ENCODE measurements at places on chromosomes 5 and 9. TPM values are rescaled to one million over a fixed set of nuclear protein-coding genes. Genes with fewer than 3 reads are reported as not detected.

The CARD9 gene
- total RNA-seq, result 2.2 TPM

The GLRX gene
- 65.5 TPM for total RNA-seq

The SPAAR gene
- 2.9 TPM for total RNA-seq

The KIF2A gene
- 43.3 TPM for total RNA-seq

The FAM163B gene
- total RNA-seq, result 2.0 TPM

The PDZD2 gene
- total RNA-seq, result 2.1 TPM

- DNase-seq, result no peak
Observed at GRCh38 chr5:130514984-130515690, 610.9 kb downstream of the CHSY3 start.

DNA sequence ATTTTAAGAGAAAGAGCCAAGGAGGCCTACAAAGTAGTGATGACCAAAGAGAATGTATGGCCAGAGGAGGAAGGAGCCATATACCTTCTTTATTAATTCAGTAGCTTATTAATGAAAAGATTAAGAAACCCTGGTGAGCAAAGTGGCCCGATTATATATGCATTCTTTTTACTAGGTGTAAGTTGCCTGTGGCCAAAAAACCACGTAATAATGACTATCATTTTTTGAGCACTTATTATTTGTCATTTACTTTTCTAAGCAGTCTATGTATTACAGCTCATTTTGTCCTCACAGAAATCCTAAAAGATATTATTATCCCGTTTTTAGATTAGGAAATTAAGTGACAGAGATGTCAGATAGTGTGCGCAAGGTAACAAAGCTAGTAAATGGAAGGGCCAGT is 3.0 kb downstream of the CWC27 start:
- DNase-seq, result no peak

GRCh38 chr9:119852390-119852789 is 483.2 kb upstream of the BRINP1 start:
- DNase-seq, result no peak

DNA sequence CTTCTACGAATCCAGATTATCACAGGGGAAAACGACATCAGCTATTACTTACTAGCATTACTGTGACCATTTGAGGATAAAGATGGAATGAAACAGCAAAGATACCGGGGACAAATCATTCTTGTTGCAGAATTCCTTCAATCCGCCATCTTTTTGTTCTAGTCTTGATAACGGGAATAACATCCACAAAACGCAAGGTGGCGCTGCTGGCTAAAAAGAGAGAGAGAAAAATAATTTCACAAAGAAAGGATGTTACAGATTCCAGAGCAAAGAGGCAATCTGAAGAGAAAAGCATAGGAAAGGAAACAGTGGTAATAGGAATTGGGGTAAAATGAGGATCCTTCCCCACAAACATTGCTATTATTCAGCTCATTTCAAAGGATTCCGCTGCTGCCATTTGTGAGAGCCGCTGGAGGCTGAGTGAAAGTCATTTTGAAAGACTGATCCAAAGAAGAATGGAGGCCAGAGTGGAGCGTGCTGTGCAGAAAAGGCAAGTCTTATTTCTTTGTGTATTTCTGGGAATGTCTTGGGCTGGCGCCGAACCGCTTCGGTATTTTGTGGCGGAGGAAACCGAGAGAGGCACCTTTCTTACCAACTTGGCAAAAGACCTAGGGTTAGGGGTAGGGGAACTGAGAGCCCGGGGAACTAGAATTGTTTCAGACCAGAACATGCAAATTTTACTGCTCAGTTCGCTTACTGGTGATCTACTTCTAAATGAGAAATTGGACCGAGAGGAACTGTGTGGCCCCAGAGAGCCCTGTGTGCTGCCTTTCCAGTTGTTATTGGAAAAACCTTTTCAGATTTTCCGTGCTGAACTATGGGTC is at the start of gene PCDHB7:
PCDHB7 (plus strand) TSS at position 264 of the 824 bp plus-strand sequence; CDS start at position 456, 192 bp downstream.
- DNase-seq, result no peak

DNA sequence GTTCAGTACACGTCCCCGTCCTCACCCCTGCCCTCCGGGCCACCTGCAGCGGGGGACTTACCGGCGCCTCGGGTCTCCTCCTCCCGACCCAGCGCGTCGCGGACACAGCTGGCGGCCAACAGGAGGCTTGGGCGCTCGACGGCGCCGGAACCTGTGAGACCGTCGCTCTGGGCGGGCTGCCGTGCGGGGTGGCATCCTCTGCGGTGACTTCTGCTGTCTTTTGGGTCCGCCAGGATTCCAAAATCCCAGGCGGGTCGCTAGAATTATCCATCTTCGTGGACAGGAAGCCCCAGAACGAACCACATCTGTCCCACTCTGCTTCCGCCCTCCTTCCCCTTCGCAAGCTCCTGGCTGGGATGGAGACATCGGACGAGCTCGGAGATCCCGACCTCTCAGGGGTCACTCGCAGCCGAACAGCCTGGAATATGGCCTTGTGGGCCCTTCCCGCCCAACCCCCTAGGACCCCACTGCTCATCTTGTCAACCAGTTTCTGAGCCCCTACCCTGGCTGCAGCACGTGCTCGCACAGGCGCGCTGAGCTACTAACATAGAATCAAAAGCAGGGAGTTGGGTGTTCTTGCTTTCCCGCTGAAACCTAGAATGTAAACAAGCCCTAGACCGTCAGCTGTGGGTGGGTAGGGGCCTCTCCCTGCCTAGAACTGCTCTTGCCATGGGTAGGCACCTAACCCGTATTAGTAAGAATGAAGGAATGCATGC is 947 bp upstream of the MARCHF3 start:
- DNase-seq, result no peak

DNA sequence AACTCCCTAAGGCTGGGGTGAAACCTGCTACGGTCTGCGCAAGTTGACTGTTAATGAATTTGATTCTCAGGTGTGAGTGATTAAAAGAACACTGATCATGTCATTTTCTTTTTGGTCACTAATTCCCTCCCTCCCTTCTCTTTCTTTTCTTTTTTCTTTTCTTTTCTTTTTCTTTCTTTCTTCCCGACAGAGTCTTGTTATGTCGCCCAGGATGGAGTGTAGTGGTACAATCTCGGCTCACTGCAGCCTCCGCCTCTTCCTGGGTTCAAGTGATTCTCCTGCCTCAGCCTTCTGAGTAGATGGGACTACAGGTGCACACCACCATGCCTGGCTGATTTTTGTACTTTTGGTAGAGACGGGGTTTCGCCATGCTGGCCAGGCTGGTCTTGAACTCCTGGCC is 2.6 kb downstream of the ANXA1 start:
- DNase-seq, result no peak

- peak; percentile 33 for DNase-seq
Observed at GRCh38 chr9:21070171-21070571, 7.6 kb downstream of the IFNB1 start.

- DNase-seq, result peak; percentile 63
Observed at GRCh38 chr9:129889122-129889940, 54.1 kb downstream of the USP20 start.

GRCh38 chr5:61620699-61621182 is 288.7 kb downstream of the ZSWIM6 start:
- no peak for DNase-seq

GRCh38 chr5:154147666-154148065 is 42.9 kb upstream of the GALNT10 start:
- no peak for DNase-seq

DNA sequence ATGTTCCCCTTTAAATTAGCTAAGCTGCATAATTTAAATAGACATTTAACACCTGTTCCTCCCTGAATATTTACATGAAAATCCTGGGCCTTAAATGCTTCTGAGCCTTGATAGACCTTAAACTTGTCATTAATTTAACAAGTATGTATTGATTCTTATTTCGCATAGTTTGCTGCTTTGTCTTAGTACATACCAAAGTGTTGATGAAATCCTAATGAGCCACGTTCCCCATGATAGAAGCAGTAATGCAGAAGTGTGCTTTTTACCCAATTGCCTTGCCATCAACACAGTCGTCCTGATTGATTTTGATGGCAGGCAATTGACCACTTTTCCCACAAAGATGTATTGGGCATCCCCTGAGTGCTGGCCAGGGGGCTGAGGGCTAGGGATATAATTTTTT is 213.5 kb downstream of the SGCD start:
- no peak for DNase-seq

DNA sequence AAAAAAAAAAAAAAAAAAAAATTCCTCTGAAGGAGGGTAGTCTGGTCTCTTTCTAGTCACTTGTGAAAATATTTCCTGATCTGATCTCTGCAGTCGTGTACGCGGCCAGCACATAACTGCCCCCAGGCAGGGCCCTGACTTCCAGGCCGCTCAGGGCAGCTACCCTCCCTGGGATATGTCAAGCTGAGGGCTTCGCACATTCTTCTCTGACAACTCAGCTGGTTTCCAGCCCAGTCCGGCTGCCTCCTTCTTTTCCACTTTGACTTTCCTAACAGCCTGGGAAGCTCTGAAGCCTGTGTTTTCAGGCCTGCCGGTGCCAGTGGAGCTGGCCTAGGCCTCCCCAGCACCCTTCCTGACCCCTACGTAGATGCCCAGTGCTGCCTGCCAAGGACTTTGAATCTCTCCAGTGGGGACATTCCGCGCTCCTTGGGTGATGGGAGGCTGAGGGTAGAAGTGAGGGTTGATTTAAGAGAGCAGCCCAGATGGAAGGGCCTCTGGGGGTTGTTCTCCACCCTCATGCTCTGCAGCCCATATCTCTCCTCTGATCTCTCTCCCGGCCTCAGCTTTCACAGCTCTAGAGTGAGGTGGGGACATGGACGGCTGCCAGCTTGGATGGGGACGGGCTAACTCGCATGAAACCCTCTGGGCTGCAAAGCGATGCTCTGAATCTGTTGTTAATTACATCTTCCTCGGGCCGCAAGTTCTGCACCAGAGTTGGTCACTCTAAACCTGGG is 20.7 kb downstream of the COL5A1 start:
- DNase-seq, result peak; percentile 57

Data from mucosa of descending colon (tissue), 3 donors.